Activated CD8-positive, alpha-beta T cell treated with anti-CD3 and anti-CD28 coated beads for 36 hours (primary cell): ENCODE measurements at places on chromosomes 7 and 10. TPM values are rescaled to one million over a fixed set of nuclear protein-coding genes. Genes with fewer than 3 reads are reported as not detected.
A peak's percentile ranks its signal among the peaks of the same experiment; 100 is the strongest.

GRCh38 chr7:7969306-7970236 is 975 bp downstream of the GLCCI1 start:
- peak; percentile 61 for DNase-seq

DNA sequence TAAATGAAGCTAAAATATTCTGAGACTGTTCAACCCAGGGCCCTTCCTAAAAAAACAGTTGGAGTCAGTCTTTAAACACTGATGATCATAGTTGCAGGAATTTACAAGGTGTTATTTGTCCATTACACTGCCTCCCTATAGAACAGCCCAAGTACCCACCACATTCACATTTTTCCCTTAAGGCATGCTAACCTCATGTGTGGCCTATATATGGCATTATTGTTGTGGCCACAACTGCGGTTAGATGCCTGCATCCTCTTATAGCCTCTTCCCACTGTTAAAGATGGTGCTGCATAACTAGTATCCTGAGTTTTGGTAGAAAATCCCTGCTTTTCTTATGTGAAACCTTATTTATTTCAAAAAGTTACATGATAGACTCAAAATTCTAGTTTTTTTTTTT is 287.9 kb upstream of the SEMA3A start:
- no peak for DNase-seq

DNA sequence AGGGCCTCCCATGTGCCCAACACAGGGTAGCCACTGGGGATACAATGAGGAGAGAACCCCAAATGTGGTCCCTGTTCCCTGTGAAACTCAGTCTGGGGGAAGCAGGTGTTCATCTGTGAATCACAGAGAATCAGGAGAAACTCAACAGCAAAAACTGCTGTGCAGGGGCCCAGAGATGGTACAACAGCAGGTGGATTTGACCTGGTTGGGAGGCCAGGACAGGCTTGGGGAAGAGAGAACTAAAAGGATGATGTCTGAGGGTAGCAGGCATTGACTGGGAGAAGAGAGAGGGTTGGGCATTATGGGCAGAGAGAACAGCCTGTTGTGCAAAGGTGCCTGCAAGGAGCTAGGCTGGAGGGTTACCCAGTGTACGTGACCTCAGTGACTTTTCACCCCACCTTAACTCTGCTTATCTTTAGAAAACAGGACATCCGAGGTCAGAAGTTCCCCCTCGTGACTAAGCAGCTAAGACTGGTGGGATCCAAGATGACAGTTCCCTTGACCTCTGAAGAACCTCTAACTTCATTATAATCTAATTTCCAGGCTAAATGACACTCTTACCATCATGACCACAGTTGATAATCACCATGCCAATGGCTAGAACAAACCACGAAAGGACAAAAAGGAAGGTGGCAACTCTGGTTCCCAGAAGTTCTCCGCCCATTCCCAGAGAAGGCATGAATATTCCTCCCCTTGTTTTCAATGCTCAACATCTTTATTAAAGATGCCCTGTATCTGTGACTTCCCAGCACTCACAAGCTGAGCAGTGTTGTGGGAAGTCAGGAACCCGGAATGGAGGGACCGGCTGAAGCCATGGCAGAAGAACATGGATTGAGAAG is 5.1 kb upstream of the ADAMTS14 start:
- no peak for DNase-seq

DNA sequence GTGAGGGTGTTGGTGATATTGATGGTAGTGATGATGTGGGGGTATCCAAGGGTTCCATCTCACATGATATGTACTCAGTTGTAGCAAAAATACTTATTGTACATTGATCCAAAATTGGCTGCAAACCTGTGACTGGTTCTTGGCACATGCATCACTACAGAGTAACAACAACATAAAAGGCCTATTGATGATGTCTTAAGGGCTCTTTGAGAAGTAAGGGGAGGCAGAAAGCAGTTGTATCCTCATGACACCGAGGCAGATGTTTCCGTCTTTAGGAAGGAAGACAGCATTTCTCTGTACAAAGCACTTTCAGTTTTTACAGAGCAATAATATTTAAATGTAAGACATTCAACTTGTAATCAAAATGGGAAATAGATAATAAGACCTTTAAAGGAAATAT is 34.5 kb downstream of the NRG3 start:
- no peak for DNase-seq

DNA sequence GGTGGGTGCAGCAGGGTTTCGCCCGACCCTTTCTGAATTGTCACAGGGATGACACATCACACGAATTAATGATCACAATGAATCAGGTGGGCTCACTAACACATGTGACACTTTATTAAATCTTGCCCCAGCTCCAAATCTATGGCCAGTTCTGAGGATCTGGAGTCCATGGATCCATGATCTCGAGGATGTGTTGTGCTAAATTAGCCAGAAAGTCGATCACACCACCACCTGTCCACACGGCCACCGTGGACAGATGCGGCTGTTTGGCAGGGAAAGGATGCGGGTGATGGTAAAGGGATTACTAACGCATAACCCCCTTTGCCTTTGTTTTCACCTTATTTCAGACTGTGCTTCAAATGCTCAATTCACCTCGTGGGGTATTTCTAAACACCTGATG is 96.4 kb downstream of the COBL start:
- no peak for DNase-seq

DNA sequence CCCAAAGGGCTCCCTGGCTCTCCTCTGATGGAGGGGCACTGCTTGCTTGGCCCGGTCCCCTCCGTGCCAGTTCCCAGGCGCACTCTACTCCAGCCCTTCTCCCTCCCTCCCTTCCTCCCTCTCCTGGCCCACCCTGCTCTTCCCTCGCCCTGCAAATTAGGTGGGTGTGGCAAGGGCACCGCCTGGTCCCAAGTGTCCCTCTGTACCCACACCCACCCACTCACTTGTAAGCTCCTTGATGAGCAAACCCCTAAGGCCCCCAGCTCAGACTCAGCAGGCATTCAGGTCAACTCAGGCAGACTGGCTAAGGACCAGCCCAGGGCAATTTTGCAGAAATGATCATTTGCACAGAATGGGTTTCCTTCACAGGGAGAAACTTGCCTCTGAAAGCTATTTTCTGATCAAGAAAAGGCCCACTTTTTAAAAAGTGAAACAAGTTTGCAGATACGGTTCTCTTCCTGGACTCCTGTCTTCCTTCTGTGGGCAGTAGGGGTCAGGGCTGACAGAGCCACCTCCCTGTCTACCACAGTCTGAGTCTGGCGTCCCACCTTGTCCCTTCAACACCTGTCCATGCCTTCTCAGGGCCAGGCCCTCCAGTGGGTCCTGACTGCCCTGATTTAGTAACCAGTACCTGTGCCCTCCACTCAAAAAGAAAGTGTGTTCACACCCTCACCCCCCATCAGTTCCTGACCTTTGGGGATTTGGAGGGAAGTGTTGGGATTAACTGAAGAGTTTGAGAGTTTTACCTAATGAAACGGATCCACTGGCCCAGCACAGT is 28.3 kb downstream of the C10orf71 start:
- DNase-seq: no peak

GRCh38 chr10:55223352-55223751 is 422.3 kb upstream of the PCDH15 start:
- no peak for DNase-seq

DNA sequence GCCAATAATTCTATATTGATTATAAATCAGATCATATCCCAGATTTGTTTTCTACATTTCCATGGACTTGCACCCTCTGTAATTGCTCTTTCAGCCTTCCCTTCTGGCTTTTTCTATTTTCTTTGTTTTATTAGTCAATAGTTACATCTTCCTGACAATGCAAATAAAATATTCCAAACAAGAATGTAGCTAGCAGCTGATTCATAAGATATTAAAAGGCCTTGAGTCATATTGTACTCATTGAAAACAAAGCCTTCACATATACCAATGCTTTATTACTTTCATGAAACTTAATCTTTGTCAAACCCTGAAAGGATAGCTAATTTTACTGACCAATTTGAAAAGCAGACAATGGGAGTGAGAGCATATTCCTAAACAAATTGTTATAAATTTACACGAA is 10.7 kb upstream of the SFMBT2 start:
- DNase-seq: no peak

GRCh38 chr10:103852856-103853255 is 2.5 kb downstream of the SH3PXD2A start:
- DNase-seq: no peak

DNA sequence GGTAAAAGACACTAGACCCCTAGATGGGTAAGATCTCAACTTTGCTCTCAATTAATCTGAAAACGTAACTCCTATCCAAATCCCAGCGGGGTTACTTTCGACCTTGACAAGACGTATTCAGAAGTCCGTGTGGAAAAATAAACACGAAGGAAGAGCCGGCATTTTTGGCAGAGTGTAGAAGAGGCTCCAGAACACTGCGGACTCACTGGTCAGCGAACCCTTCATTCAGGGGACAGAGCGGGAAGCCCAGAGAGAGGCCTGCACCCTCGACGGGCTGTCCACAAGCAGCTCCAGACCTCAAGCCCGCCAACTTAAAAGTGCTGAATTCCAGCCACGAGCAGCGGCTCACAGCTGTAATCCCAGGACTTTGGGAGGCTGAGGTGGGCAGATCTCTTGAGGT is 54.7 kb downstream of the DPYSL4 start:
- DNase-seq: no peak

- no peak for DNase-seq
Observed at GRCh38 chr10:44437840-44438511, 53.1 kb upstream of the CXCL12 start.

DNA sequence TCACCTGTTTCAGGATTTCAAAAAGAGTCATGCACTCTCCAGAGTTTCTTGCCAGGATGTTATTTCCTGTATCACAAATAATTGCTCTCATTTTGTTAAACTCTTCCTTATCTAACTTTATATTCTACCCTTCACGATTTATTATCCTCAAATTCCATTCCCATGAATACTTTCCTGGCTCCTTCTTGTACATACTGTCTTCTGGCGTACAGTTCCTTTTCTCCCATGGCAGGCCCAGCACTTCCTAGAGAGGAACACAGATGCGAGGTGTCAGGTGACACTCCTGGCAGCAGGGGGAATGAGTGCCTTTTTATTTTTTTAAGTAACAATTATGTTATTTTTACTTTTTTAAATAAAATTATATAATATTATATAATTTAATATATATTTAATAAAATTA is 411.9 kb downstream of the TFEC start:
- no peak for DNase-seq

GRCh38 chr7:21616796-21617436 is 74.1 kb downstream of the DNAH11 start:
- DNase-seq: no peak

GRCh38 chr10:53403688-53404087 is 631.1 kb upstream of the MBL2 start:
- DNase-seq: no peak

- DNase-seq: no peak
Observed at GRCh38 chr7:142608630-142609428, 140.4 kb upstream of the PRSS1 start.

DNA sequence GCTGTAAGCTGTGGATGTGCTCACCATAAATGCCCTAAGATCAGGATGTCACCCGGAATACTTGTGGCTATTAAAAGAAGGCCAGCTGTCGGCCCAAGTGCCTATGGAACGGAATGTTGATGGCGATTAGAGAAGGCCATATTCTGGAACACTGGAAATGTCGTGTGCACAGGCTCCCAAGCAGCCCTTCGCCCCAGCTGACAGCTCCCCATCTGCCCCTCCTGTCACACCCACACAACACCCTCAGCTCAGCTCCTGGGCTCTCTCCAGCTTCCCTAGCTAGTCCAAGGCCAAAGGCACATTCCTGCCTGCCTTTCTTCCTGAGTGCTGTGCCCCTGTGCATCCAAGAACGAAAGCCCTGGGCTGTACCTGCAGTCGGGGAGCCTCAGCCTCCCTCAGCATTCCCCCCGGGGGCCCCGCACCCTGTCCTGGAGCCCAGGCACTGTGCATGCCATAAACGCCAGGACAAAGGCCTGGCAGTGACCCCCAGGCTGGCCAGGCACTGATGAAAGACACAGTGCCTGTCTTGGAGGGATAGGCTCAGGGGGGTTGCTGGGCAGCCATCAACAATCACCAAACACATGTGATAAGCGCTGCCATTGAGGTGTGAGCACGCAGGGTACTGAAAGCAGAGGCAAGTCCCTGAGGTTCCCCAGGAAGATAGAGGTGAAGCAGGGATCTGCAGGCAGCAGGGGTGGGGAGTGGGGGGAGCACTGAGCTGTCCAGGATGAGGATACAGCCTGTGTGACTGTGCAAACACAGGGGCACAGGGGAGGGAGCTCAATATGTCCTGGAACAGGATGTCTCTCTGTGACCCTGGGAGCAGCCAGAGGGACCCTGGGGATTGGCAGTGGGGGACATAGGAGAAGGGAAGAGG is 3.7 kb upstream of the LDB3 start:
- DNase-seq: no peak

DNA sequence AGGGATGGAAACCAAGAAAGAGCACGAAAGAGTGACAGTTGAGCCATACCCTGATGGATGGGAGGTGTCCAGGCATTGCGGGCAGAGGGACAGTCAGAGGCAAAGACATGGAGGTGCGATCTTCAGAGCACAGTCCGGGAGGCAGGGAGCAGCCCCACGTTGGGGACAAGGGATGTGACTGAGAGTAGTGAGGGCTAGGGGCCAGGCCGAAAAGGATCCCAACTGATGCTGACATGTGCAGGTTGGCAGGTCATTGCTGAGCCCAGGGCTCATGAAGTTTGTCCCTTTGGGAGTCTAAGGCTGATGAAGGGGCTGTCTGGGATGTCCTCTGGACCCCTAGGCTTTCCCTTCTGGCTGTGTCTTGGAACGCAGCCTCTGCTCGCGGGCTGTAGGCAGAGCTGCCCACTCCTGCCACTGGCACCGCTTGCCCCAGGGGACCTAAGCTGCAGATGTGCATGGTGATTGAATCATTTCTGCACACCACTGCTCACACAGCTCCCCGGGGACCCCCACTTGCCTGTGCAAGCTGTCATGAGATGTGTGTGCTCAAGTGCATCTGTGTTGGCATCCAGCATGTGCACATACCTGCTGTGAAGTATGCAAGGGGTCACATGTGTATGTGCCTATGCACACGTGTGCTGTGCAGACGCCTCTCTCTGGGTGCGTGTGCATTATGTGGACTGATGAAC is 125.1 kb downstream of the ZMIZ1 start:
- no peak for DNase-seq

DNA sequence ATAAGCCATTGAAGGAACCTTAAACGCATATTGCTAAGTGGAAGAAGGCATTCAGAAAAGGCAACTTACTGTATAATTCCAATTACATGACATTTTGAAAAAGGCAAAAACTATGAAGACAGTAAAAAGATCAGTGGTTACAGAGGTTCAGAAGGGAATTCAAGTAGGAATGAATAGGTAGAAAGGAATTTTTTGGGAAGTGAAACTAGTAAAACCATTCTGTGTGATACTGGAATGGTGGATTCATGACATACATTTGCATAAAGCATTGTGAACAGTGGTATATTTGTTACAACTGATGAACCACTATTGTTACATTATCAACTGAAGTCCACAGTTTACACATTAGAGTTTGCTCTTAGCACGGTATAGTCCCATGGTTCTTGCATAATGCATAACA is 114.2 kb upstream of the GPR22 start:
- DNase-seq: no peak

- no peak for DNase-seq
Observed at GRCh38 chr7:81882086-81882485, 112.2 kb upstream of the HGF start.

GRCh38 chr7:95508780-95509179 is 23.0 kb downstream of the ASB4 start:
- DNase-seq: no peak

Gene SORCS3
- total RNA-seq: not detected

Gene SORBS1
- total RNA-seq: 0.70 TPM

Gene SYT15B
- 0.16 TPM for total RNA-seq

Gene SYCE1
- not detected for total RNA-seq

Gene LRIT1
- not detected for total RNA-seq

Gene TCAF2
- 36.4 TPM for total RNA-seq

Gene TYW1B
- 1.6 TPM for total RNA-seq

Gene PRF1
- 107 TPM for total RNA-seq

Gene TLL2
- 0.09 TPM for total RNA-seq

Gene IFIT1B
- not detected for total RNA-seq

Gene CLCN1
- not detected for total RNA-seq
